Stomach (tissue), 19 donors: ENCODE measurements at places on chromosomes 6 and 20.

GRCh38 chr6:85460921-85461797 is 11.3 kb downstream of the NT5E start:
- DNase-seq: peak; percentile 53
- peaks cover 18% of the 10 kb centered on the region for H3K4me1 ChIP-seq
- peak overlapping the region; percentile 58 for H3K27ac ChIP-seq
- H3K36me3 ChIP-seq: no peaks in the 10 kb centered on the region
- no peaks in the 10 kb centered on the region for H3K27me3 ChIP-seq
- no peak overlapping the region for H3K4me3 ChIP-seq

- H3K4me1 ChIP-seq: no peaks in the 10 kb centered on the region
- no peak overlapping the region for H3K4me3 ChIP-seq
- no peaks in the 10 kb centered on the region for H3K27me3 ChIP-seq
- H3K27ac ChIP-seq: no peak overlapping the region
- H3K36me3 ChIP-seq: peaks cover 96% of the 10 kb centered on the region
These were observed 20.0 kb downstream of the RBCK1 start for GRCh38 chr20:427849-428657.

DNA sequence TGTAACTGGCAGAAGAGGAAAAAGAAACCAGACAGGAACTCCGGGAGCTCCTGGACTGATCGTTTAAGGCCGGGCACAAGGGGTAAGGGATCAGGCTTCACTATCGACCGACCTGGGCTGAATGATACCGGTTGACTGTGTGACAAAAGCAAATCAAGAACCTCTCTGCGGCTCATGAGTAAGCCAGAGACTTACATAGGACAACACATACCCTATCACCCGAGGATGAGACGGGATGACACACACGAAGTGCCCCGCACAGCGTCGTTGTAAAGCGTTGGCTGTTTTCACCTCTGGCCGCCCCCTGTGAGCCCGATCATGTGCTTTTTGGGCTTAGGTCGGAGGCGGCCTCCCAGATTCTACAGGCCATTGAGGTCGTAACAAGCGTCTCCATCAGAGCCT is 695 bp upstream of the TGIF2 start:
- H3K4me1 ChIP-seq: peaks cover 29% of the 10 kb centered on the region
- H3K36me3 ChIP-seq: no peaks in the 10 kb centered on the region
- H3K27me3 ChIP-seq: no peaks in the 10 kb centered on the region
- H3K27ac ChIP-seq: peak overlapping the region; percentile 87
- DNase-seq: peak; percentile 36
- peak overlapping the region; percentile 76 for H3K4me3 ChIP-seq

DNA sequence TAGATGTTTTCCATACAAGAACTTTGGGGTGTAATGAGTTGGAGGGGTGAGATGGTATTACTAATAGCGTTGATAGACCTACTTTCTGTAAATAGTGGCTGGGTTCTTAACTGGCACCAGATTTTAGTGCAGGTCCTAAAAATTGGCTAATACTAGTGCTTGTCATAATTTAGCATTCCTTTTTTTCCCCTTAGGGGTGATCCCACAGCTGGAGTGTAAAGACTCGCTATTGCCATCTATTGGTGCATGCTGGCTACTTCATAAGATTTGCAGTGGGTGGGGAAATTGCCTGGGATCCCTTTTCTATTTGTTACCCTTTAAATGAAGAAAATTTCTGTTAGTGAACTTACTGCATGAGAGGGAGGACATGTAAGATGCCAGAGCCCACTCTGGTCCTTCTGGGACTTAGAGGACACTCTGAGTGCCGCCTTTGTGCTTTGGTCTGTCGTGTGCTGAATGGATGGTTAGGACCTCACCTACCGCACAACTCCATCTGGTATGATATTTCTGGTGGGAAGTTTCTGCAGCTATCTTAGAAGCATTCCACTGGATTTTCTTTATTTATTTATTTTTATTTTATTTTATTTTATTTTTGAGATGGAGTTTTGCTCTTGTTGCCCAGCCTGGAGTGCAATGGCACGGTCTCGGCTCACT is 195.5 kb downstream of the JARID2 start:
- no peak overlapping the region for H3K27ac ChIP-seq
- H3K36me3 ChIP-seq: no peaks in the 10 kb centered on the region
- H3K4me1 ChIP-seq: peaks cover 84% of the 10 kb centered on the region
- no peaks in the 10 kb centered on the region for H3K27me3 ChIP-seq

DNA sequence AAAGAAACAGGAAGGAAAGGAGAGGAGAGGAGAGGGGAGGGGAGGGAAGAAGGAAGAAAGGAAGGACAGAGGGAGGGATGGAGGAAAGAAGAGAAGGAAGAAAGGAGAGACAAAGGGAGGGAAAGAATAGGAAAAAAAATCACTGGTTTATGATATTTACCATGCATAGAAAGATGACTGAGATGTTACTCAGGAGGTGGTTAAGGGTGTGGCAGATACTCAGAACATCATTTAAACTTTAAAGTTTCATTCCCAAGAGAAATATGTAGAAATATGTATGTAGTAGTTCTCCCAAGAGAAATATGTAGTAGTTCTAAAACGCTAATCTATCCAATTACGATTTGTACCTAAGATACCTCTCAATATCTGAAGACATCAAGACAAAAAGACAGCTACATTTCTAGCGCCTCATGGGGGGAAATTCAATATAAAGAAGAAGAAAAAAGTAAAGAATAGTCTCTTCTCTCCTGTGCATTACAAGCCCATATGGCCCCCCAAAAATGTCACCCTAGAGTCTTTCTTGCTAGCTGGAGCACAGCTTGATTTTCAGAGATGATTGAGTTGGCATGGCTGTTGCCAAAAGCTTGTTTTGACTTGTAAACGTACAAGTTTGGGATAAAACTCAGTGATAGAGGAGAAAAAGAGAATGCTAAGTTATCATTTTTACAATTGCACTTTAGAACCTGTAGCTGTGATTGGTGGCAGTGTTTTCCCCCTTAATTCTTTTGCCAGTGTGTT is 539.2 kb downstream of the CDH26 start:
- DNase-seq: no peak
- no peaks in the 10 kb centered on the region for H3K27me3 ChIP-seq
- no peak overlapping the region for H3K4me3 ChIP-seq
- no peaks in the 10 kb centered on the region for H3K4me1 ChIP-seq
- H3K36me3 ChIP-seq: no peaks in the 10 kb centered on the region
- H3K27ac ChIP-seq: no peak overlapping the region

DNA sequence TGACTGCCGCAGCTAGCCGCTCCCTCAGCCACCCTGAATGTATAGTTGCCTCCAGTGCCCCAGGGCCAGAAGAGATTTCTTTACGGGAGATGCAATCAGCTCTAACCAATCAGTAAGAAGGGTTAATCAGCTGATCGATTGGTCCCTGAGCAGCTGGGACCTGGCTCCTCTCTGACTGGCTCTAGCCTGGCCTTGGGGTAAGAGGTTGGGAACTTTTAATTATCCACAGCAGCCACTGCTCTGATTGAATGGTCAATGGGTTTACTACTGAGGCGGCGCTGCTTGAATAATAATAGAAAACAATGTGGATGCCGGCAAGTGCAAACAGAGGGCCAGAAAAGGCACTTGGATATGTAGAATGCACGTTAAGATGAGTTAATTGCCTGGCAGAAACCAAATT is 99.8 kb downstream of the TFAP2A start:
- H3K27me3 ChIP-seq: peaks cover 14% of the 10 kb centered on the region
- no peak overlapping the region for H3K27ac ChIP-seq
- no peaks in the 10 kb centered on the region for H3K4me1 ChIP-seq
- DNase-seq: no peak
- no peaks in the 10 kb centered on the region for H3K36me3 ChIP-seq

DNA sequence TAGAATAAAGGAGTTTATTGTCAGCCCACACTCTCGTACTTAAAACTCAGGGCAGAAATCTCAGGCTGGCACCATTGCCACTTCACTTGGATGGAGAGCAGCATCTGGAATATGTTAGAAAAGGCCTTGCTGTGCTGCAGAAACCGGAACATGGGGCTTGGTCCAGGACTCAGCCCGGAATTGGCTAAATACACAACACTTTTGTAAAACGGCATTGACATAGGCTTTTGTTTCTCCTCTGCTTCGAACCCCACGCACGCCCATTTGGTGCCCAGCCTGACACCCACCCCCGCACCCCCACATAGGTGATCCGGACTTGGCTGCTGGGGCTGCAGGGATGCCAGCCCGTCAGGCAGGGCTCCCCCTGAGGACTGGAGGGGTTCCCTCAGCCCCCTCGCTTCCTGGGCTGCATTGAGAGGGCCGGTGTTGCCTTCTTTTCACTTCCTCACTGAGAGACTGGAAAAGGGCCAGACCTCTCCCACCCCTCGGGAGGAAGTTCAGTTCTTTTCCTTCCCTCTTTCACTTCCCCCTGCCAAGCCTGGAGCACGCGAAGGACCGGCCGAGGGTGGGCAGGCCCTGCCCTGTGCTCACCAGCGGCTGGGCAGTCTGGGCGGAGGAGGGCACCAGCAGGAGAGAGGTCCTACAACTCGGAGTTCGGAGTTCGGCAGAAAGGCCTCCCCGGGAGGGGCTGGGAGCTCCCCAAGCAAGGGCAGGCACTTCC is 17.9 kb upstream of the CST3 start:
- no peaks in the 10 kb centered on the region for H3K36me3 ChIP-seq
- H3K27ac ChIP-seq: peak overlapping the region; percentile 48
- DNase-seq: no peak
- H3K4me1 ChIP-seq: peaks cover 35% of the 10 kb centered on the region
- H3K27me3 ChIP-seq: no peaks in the 10 kb centered on the region
- no peak overlapping the region for H3K4me3 ChIP-seq

GRCh38 chr6:3887150-3887700 is 38.1 kb downstream of the FAM50B start:
- H3K27ac ChIP-seq: no peak overlapping the region
- no peak overlapping the region for H3K4me3 ChIP-seq
- no peaks in the 10 kb centered on the region for H3K27me3 ChIP-seq
- H3K36me3 ChIP-seq: no peaks in the 10 kb centered on the region
- no peak for DNase-seq
- H3K4me1 ChIP-seq: peaks cover 5% of the 10 kb centered on the region

DNA sequence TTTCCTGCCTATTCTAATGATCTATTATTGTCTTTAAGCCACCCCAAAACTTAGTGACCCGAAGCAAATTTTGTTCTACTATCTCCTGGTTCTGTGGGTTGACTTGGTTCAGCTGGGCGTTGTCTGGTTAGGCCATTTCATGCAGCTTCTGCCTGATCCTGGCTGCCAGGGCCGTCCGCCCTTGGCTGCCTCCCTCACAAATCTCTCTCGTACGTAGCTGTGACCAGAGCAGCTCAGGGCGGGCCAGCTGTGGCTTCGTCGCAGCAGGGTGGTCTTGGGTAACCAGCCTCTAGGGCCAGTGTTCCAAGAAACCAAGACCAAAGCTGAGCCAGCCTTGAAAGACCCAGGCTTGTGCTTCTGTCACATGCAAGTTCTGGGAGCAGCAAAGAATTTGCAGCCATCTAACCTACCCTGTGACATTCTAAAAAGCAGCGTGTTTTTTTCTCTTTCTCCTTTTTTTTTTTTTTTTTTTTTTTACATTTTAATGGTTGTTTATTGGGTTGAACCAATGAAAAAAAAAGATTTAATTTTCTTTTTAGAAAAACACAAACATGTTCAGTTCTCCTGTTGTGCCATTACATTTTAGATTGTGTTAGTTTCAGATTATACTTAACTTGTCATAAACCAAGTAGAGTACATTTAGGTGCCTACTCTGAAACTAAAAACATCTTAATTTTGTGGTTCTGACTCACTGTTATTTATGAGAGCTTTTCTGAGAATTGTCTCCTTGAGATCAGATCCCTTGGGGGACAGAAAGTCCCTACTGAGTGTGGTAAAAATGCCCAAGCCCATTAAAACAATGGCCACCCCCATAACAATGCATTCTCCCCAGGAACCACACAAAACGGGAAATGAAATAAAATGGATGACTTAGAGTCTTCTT is 83.9 kb downstream of the ZDHHC14 start:
- DNase-seq: no peak
- no peaks in the 10 kb centered on the region for H3K36me3 ChIP-seq
- peaks cover 9% of the 10 kb centered on the region for H3K4me1 ChIP-seq
- H3K27me3 ChIP-seq: no peaks in the 10 kb centered on the region

- H3K27me3 ChIP-seq: peaks cover 44% of the 10 kb centered on the region
- peaks cover 33% of the 10 kb centered on the region for H3K4me1 ChIP-seq
- peak; percentile 78 for DNase-seq
- H3K4me3 ChIP-seq: peak overlapping the region; percentile 42
These were observed 26.2 kb downstream of the TTBK1 start for GRCh38 chr6:43269273-43270007.

DNA sequence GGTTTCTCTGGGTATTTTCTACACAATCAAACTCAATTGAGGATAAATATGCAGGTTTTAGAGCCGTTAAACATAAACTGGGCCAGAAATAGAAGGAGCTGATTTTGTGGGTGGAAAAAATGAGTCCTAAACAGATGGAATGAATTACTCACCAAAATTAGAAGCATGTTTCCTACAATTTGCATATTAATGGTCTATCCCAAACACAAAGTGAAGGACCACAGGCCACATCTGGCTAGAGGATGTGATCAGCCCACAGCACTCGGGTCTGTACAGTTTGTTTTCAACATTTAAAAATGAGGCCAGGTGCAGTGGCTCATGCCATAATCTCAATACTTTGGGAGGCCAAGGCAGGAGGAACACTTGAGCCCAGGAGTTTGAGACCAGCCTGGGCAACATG is 296.3 kb downstream of the PREX1 start:
- H3K4me3 ChIP-seq: no peak overlapping the region
- H3K27me3 ChIP-seq: no peaks in the 10 kb centered on the region
- no peaks in the 10 kb centered on the region for H3K4me1 ChIP-seq
- no peak overlapping the region for H3K27ac ChIP-seq
- DNase-seq: no peak

DNA sequence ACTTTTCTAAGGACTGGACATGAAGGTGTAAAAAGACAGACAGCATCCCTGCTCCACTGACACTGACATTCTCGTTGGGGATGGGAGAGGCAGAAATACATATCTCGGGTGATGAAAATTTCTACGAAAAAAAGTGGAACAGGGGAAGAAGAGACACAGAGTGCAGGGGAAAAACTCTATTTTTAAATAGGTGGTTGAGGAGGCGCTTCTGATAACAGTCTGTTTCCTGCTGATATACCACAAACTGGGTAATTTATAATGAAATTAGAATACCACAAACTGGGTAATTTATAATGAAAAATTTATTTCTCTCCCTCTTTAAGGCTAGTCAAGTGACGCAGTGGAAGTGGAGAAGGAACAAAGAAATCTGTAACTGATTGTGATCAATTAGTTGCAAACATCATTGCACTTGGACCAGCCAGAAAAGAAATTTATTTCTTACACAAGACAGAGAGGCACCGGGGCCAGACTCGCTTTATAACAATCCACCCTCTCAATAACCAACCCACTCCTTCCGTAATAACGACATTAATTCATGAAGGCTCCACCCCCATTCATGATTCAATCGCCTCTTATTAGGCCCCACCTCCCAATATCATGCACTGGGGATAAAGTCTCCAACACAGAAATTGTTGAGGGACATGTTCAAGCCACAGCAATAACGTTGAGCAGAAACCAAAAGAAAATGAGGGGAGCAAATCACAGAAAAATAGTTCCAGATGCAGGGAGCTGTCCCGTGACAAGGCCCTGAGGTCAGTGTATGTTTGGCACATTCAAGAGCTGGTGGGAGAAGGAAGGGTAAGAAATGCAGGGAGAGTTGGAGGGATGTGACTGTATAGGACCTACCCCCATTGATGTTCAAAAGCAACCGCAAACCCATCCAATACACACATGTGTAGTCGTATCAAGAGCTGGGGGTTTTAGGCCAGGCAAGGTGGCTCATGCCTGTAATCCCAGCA is 6.6 kb upstream of the SRSF6 start:
- H3K36me3 ChIP-seq: no peaks in the 10 kb centered on the region
- peaks cover 40% of the 10 kb centered on the region for H3K27me3 ChIP-seq
- no peak overlapping the region for H3K27ac ChIP-seq
- DNase-seq: no peak
- no peak overlapping the region for H3K4me3 ChIP-seq
- peaks cover 6% of the 10 kb centered on the region for H3K4me1 ChIP-seq
